Frontal cortex (tissue), 4 donors: ENCODE measurements at places on chromosomes 2 and 18. TPM values are rescaled to one million over a fixed set of nuclear protein-coding genes. Genes with fewer than 3 reads are reported as not detected.

- no peak for DNase-seq
Measured at GRCh38 chr2:159076241-159076640, 107.8 kb downstream of the TANC1 start.

GRCh38 chr2:136134126-136134525 is 16.2 kb upstream of the CXCR4 start:
- DNase-seq, result no peak

- DNase-seq, result peak; percentile 11
Measured at GRCh38 chr2:157627594-157628476, 829 bp downstream of the ACVR1C start.

Gene PLCD4
- 1.2 TPM for total RNA-seq

Gene TEX44
- not detected for total RNA-seq
